ENCODE measurements at places on chromosomes 1 and 21.

DNA sequence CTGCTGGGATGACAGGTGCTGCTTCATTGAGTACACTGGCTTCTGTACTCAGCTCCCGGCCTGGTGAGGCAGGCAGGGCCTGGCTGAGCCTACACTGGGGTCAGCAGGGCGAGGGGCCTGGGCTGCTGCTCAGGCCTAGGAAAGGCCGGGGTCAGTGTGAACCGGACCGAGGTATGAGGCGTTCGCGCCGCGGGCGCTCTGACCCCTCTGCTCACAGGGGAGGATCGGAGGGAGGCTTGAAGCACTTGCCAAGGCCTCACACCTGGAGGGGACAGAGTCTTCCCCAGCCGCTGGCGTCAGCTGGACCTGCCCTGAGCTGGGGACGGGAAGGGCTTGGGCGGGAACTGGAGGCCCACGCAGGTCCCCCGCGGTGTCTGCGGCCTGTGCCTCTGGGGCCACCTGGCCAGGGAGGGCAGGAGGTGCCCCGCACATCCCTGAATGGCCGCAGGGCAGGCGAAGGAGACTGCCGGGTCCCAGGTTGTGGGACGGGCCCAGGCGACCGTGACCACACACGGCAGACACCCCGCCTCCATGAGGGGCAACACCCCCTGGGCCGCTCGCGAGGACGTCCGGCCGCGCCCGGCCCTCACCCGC lies 466 bp downstream of the PEX10 start:
- peaks cover 4% of the 10 kb centered on the region for H3K4me1 ChIP-seq
- DNase-seq: no peak
- H3K4me3 ChIP-seq: peak overlapping the region; percentile 92
- no peak overlapping the region for H3K27ac ChIP-seq

DNA sequence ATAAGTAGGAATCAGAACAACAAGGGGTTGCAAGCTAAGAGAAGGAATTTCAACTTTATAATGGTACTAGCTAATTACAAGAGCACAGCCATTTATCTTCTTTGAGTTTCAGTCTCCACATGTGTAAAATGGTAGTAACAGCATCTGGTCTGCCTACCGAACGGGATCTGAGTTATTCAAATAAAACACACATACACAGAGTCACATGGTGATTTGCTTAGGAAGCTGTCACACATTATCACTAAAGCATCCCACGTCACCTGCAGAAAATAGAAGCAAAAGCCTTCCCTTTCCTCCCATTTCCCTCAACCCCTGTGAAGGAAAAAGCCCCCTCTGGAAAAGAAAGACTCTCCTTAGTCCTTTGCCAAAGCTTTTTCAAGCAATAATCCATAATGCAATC lies 389.7 kb downstream of the OMA1 start:
- no peaks in the 10 kb centered on the region for H3K36me3 ChIP-seq
- no peaks in the 10 kb centered on the region for H3K4me1 ChIP-seq
- DNase-seq: no peak
- no peak overlapping the region for H3K27ac ChIP-seq

- no peak for DNase-seq
- H3K27ac ChIP-seq: no peak overlapping the region
- no peaks in the 10 kb centered on the region for H3K4me1 ChIP-seq
- H3K4me3 ChIP-seq: no peak overlapping the region
- no peaks in the 10 kb centered on the region for H3K36me3 ChIP-seq
- no peaks in the 10 kb centered on the region for H3K27me3 ChIP-seq
Measured at GRCh38 chr1:74681851-74682250, 8.3 kb upstream of the ERICH3 start.

DNA sequence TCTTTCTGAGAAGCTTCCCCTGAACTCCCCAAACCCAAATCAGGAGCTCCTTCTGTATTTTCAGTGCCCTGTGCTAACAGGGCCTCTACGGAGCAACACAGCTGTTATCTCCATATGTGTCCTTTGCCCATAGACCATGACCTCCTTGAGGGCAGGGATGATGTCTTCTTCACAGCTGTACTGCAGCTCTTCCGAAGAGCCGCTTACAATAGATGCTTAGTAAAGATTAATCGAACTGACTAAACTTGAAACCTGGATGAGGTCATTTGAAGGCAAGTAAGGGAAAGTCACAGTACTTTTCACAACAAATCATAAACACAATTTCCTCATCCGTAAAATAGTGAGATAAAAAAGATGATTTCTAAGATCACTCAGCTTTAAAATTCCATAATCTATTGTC lies 4.4 kb upstream of the KCNN3 start:
- H3K4me3 ChIP-seq: no peak overlapping the region
- H3K4me1 ChIP-seq: peaks cover 16% of the 10 kb centered on the region
- H3K36me3 ChIP-seq: no peaks in the 10 kb centered on the region

DNA sequence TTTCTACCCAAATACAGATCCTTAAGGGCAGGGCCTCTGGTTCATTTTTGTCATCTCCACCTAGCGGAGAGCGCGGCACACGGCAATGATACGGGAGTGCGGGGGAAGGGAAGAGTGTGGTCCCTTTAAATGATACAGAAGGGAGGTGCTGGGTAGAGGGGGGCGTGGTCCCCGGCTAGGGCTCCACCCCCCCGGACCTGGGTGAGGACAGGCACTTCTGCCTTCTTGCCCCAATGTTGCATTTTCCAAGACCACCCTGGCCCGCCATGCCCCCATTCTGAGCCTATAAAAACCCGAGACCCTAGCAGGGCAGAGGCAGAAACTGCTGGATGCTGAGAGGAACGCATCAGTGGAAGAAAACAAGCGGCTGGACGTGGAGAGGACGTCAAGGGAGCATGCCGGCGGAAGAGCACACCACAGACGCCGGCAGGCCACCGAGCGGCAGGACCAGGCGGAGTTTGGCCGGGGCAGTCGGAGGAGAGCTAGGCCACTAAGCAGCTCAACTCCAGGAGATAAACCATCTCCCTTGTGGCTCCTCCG lies 30.0 kb downstream of the LRRC3 start:
- no peak for DNase-seq
- no peaks in the 10 kb centered on the region for H3K27me3 ChIP-seq
- no peak overlapping the region for H3K27ac ChIP-seq
- H3K36me3 ChIP-seq: no peaks in the 10 kb centered on the region

DNA sequence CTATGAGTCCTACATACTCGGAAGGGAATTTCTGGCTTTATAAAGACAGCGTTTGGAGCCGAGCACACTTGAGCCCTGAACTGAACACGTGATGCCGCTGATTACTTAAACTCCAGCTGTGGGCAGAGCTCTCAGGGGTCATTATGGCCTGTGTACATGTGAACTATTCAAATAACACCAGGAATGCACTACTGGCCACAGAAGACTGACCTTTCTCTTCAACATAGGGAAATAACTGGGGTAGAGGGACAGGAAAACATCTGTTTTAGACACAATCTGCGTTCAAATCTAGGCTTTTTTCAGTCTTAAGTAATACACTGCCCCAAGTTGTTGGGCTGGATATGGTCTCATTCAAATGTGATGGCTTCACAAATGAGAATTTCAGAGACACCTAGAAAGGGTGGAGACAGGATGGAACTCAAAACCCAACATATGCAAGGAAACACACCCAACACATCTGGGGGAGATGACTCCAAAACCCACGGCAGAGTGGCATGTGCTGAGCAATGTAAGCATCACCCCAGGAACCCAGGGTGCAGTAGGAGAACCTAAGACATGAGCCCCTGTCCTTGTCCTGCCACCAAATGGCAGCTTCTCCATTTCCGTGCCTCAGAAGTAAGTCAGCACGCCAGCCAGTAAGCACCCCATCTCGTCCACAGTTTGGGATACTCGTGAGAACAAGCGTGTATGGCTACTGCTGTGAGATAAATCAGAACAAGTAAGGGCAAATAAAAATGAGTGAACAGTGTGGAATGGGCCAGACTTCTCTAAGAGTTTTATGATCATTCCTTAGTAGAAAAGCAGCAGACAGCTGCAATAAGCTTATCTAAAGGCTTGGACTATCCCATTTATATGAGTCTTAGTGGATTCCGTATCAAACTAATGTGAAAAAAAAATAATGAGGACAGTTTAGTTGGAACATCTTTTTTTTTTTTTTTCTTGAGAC lies 24.9 kb downstream of the NID1 start:
- no peaks in the 10 kb centered on the region for H3K27me3 ChIP-seq
- no peak for DNase-seq
- peaks cover 39% of the 10 kb centered on the region for H3K36me3 ChIP-seq
- H3K4me3 ChIP-seq: no peak overlapping the region
- no peaks in the 10 kb centered on the region for H3K4me1 ChIP-seq
- H3K27ac ChIP-seq: no peak overlapping the region

GRCh38 chr1:5164158-5164557 lies 509.7 kb downstream of the AJAP1 start:
- H3K36me3 ChIP-seq: no peaks in the 10 kb centered on the region
- no peak overlapping the region for H3K4me3 ChIP-seq
- H3K27ac ChIP-seq: no peak overlapping the region

GRCh38 chr1:44842862-44843655 lies at the start of gene PTCH2:
PTCH2 (minus strand) TSS chr1:44843253; CDS start chr1:44842932, 321 bp downstream.
- peak within 1 kb of the TSS; percentile 83 for H3K4me3 ChIP-seq
- H3K27ac ChIP-seq: no peak within 1 kb of the TSS
- peaks cover 4% of the 10 kb centered on the region for H3K4me1 ChIP-seq
- peak; percentile 72 for DNase-seq
- no peaks in the 10 kb centered on the region for H3K36me3 ChIP-seq

DNA sequence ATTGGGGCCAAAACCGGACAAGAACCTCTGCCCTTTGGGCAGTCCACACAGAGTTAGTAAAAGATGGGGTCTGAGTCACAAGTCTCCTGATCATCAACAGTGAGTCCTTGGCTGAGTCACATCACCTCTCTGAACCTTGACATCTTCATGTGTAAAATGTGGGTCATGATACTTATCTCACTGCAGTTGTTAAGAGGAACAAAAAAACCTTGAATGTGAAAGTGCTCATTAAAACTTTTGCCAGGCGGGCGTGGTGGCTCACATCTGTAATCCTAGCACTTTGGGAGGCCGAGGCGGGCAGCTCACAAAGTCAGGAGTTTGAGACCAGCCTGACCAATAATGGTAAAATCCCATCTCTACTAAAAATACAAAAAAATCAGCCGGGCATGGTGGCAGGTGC lies 15.7 kb downstream of the S100A16 start:
- no peak for DNase-seq
- no peak overlapping the region for H3K4me3 ChIP-seq
- H3K36me3 ChIP-seq: no peaks in the 10 kb centered on the region
- peaks cover 8% of the 10 kb centered on the region for H3K4me1 ChIP-seq
- no peak overlapping the region for H3K27ac ChIP-seq

All from endothelial cell (in vitro differentiated cells).